ENCODE measurements at places on chromosomes 3 and 15. TPM values are rescaled to one million over a fixed set of nuclear protein-coding genes. Genes with fewer than 3 reads are reported as not detected.
A peak's percentile ranks its signal among the peaks of the same experiment; 100 is the strongest.

GRCh38 chr3:107209302-107209990, 167.8 kb upstream of the CCDC54 start:
- DNase-seq: no peak
- no peak overlapping the region for H3K27ac ChIP-seq
- H3K36me3 ChIP-seq: no peaks in the 10 kb centered on the region
- no peaks in the 10 kb centered on the region for H3K27me3 ChIP-seq

The TTC21A gene
- total RNA-seq: 5.6 TPM

- no peak for DNase-seq
- H3K36me3 ChIP-seq: no peaks in the 10 kb centered on the region
- no peak overlapping the region for H3K4me3 ChIP-seq
- no peaks in the 10 kb centered on the region for H3K4me1 ChIP-seq
Measured at GRCh38 chr3:26682406-26682805, 59.8 kb downstream of the LRRC3B start.

The MELTF gene
- 47.6 TPM for total RNA-seq

GRCh38 chr3:52306978-52307377, 9.1 kb upstream of the DNAH1 start:
- no peak overlapping the region for H3K27ac ChIP-seq
- H3K27me3 ChIP-seq: no peaks in the 10 kb centered on the region
- no peaks in the 10 kb centered on the region for H3K4me1 ChIP-seq
- no peak overlapping the region for H3K4me3 ChIP-seq

The TRIM42 gene
- not detected for total RNA-seq

- no peak for DNase-seq
- H3K4me3 ChIP-seq: no peak overlapping the region
- no peak overlapping the region for H3K27ac ChIP-seq
Measured at GRCh38 chr3:81425198-81425868, 336.1 kb downstream of the GBE1 start.

The C3orf85 gene
- not detected for total RNA-seq

- no peaks in the 10 kb centered on the region for H3K4me1 ChIP-seq
- no peaks in the 10 kb centered on the region for H3K27me3 ChIP-seq
- no peak overlapping the region for H3K27ac ChIP-seq
- H3K36me3 ChIP-seq: no peaks in the 10 kb centered on the region
- no peak overlapping the region for H3K4me3 ChIP-seq
Measured at GRCh38 chr3:5348229-5348902, 160.9 kb downstream of the EDEM1 start.

GRCh38 chr3:122727294-122727693, 46.7 kb downstream of the PARP14 start:
- no peaks in the 10 kb centered on the region for H3K27me3 ChIP-seq
- no peak overlapping the region for H3K27ac ChIP-seq
- no peaks in the 10 kb centered on the region for H3K36me3 ChIP-seq
- H3K4me3 ChIP-seq: no peak overlapping the region
- DNase-seq: no peak

GRCh38 chr15:55434989-55435825, 26.9 kb downstream of the PIERCE2 start:
- peak; percentile 42 for DNase-seq
- H3K27me3 ChIP-seq: no peaks in the 10 kb centered on the region
- H3K36me3 ChIP-seq: no peaks in the 10 kb centered on the region

DNA sequence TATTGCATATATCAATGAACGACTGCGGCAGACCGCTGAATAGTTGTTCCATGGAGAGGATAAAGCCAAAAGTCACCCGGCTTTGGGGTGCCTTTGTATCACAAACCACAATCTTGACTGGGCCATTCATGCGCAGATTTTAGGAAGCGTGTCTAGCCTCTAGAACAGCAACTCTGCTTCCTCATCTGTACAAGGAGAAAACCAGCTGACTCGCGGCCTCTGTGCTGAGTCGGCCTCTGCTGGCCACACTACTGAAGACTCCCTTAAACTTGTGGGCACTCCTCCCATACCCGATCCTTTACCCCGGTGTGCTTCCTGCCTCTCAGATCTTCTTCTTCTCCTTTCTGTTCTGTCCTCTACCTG, 872 bp downstream of the DLEC1 start:
- H3K4me3 ChIP-seq: no peak overlapping the region
- H3K27ac ChIP-seq: no peak overlapping the region
- no peaks in the 10 kb centered on the region for H3K4me1 ChIP-seq
- no peak for DNase-seq
- H3K27me3 ChIP-seq: no peaks in the 10 kb centered on the region

The HHATL gene
- total RNA-seq: 0.52 TPM

GRCh38 chr15:98853617-98854420, 153.8 kb downstream of the PGPEP1L start:
- H3K36me3 ChIP-seq: no peaks in the 10 kb centered on the region
- H3K4me1 ChIP-seq: peaks cover 25% of the 10 kb centered on the region
- peak overlapping the region; percentile 68 for H3K4me3 ChIP-seq
- H3K27ac ChIP-seq: peak overlapping the region; percentile 12
- no peaks in the 10 kb centered on the region for H3K27me3 ChIP-seq
- DNase-seq: no peak

DNA sequence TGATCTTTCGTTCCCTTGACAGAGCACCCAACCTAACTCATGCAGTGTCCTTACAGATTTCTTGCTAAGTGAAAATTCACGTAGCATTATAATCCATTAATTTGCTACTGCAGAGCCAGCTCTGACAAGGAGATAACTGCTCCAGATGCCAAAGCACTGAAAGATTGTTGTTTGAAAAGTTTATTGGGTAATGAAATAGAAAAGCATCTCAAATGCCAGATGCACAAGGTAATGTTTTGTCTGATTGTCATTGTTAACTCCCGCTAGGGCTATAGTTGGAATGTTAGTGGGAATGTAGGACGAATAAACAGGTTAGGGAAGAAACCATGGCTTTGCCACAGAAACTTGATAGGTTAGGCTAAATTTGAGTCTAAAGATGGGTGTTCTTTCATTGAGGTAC, 20.2 kb upstream of the SLC2A2 start:
- no peak overlapping the region for H3K27ac ChIP-seq
- H3K4me1 ChIP-seq: no peaks in the 10 kb centered on the region
- no peaks in the 10 kb centered on the region for H3K36me3 ChIP-seq
- no peak overlapping the region for H3K4me3 ChIP-seq

- no peaks in the 10 kb centered on the region for H3K4me1 ChIP-seq
- no peak overlapping the region for H3K4me3 ChIP-seq
- H3K36me3 ChIP-seq: no peaks in the 10 kb centered on the region
- H3K27ac ChIP-seq: no peak overlapping the region
Measured at GRCh38 chr3:114333180-114333922, 39.5 kb downstream of the TIGIT start.

- H3K27me3 ChIP-seq: no peaks in the 10 kb centered on the region
- H3K36me3 ChIP-seq: no peaks in the 10 kb centered on the region
- H3K4me3 ChIP-seq: no peak overlapping the region
- no peak overlapping the region for H3K27ac ChIP-seq
Measured at GRCh38 chr3:34724916-34725499, 914.3 kb upstream of the ARPP21 start.

- H3K27ac ChIP-seq: no peak overlapping the region
- no peaks in the 10 kb centered on the region for H3K27me3 ChIP-seq
- H3K4me1 ChIP-seq: peaks cover 7% of the 10 kb centered on the region
- no peak overlapping the region for H3K4me3 ChIP-seq
- H3K36me3 ChIP-seq: no peaks in the 10 kb centered on the region
Measured at GRCh38 chr3:133443649-133444422, 44.0 kb downstream of the BFSP2 start.

The GOLGA8G gene
- total RNA-seq: not detected

The BFSP2 gene
- not detected for total RNA-seq

DNA sequence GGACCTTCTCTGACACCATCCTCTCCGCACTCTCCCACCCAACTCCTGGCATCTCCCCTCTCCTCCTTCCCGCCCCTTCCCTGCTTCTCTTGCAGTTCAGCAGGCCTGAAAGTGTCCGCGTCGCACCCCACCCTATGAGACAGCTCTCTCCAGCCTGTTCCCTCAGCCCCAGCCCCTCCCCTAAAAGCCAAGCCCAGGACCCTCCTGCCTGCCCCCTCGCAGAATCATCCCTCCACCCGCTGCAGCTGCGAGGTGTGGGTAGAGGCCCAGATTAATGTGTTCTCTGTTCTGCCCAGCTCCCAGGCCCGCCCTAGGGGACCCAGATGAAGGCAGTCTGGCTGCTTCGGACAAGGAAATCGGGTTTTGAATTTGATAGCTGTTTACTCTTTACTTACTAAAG, 410 bp downstream of the PRR23E start:
- no peaks in the 10 kb centered on the region for H3K27me3 ChIP-seq
- H3K27ac ChIP-seq: no peak overlapping the region
- no peaks in the 10 kb centered on the region for H3K36me3 ChIP-seq
- no peak overlapping the region for H3K4me3 ChIP-seq
- no peaks in the 10 kb centered on the region for H3K4me1 ChIP-seq
- no peak for DNase-seq

The RARRES1 gene
- 0.20 TPM for total RNA-seq

The SST gene
- total RNA-seq: not detected

GRCh38 chr3:48411041-48411588, 18.8 kb downstream of the PLXNB1 start:
- no peaks in the 10 kb centered on the region for H3K4me1 ChIP-seq
- H3K27ac ChIP-seq: no peak overlapping the region
- H3K4me3 ChIP-seq: no peak overlapping the region
- H3K36me3 ChIP-seq: 0 out of 2 replicates have a peak, but pooled peaks cover 3% of the 10 kb centered on the region
- no peak for DNase-seq

The SCN5A gene
- total RNA-seq: 11.5 TPM

GRCh38 chr3:44782891-44783290, 21.3 kb downstream of the KIF15 start:
- no peaks in the 10 kb centered on the region for H3K4me1 ChIP-seq
- DNase-seq: no peak
- H3K36me3 ChIP-seq: peaks cover 15% of the 10 kb centered on the region
- H3K27ac ChIP-seq: no peak overlapping the region
- no peak overlapping the region for H3K4me3 ChIP-seq

DNA sequence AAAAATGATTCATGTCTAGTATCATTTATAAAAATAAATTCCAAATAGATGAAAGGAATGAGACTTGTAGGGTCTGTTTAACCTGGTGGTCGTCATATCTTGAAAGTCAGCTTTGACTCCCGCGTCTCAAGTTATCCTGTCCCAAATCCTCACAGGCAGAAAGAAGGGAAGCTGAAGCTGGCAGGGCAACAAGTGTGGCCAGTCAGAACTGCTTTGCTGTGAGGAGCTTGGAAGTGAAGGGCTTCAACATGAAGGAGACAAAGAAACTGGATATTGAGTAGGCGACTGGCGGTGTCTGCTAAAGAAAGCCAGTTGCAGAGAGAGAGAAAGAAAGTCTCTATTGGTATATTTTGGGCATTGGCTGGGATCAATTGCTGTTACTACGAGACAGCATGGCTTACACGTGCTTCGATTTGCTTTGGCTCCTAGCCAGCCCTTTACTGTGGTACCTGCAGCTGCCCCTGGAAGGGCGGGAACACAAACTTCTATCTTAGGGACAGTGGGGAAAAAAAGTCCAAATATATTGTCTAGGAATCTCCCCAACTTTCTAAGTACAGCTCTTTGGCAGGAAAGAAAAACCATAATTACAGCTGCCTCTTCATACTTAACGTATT, 107.2 kb downstream of the CHST2 start:
- no peaks in the 10 kb centered on the region for H3K36me3 ChIP-seq
- no peak overlapping the region for H3K4me3 ChIP-seq
- no peak overlapping the region for H3K27ac ChIP-seq
- DNase-seq: no peak

The CELSR3 gene
- 7.8 TPM for total RNA-seq

- no peak overlapping the region for H3K4me3 ChIP-seq
- no peaks in the 10 kb centered on the region for H3K27me3 ChIP-seq
- H3K27ac ChIP-seq: no peak overlapping the region
- no peaks in the 10 kb centered on the region for H3K4me1 ChIP-seq
Measured at GRCh38 chr3:176814285-176814684, 383.0 kb downstream of the TBL1XR1 start.

DNA sequence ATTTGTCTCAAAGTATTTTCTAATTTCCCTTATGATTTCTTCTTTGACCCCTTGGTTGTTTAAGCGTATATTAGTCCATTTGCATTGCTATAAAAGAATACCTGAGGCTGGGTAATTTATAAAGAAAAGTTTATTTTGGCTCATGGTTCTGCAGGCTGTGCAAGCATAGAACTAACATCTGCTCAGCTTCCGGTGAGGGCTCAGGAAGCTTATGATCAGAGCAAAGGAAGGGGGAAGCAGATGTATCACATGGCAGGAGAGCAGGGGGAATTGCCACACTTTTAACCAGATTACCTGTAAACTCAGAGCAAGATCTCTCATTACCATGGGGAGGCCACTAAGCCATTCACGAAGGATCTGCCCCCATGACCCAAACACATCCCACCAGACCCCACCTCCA, 148.2 kb downstream of the PDE8A start:
- H3K27ac ChIP-seq: no peak overlapping the region
- DNase-seq: no peak
- H3K27me3 ChIP-seq: no peaks in the 10 kb centered on the region
- peaks cover 4% of the 10 kb centered on the region for H3K36me3 ChIP-seq
- H3K4me3 ChIP-seq: no peak overlapping the region
- peaks cover 8% of the 10 kb centered on the region for H3K4me1 ChIP-seq

DNA sequence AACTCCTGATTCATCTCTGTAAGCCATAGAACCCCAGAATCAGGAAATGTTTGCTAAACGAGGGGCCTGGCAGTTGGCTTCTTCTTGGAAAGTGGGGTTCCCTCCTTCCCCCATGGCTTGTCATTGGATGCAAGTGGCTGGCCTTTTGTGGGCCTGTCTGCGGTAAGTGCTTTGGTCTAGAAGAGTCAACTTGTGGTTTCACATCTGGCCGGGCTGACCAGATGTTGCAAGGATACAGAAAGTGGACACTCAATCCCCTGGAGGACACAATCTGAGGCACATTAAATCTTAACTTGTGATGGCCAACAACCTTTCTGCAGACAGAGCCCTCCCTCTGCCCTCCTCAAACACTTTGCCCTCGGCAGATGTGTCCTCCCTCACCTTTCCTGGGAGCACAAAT, 1.1 kb downstream of the FAH start:
- DNase-seq: no peak
- no peaks in the 10 kb centered on the region for H3K27me3 ChIP-seq
- peaks cover 12% of the 10 kb centered on the region for H3K4me1 ChIP-seq
- H3K27ac ChIP-seq: no peak overlapping the region

DNA sequence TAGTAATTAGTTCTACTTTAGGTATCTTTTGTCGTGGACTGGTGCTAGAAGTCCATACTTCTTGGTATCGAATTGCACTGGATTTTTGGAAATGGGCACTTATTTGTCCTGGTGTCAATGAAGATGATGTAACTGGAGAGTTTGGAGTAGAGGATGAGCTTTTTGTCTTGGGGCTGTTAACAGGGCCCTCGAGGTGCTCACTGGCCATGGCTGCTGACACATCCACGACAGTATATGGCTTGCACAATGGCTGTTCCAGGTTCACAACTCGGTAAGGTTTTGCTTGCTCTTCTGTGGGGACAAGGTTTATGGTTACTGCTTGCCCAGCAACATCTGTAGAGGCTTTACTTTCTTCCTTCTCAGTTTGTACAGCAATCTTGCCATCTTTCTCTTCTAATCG, 109.4 kb upstream of the TSPAN3 start:
- H3K27ac ChIP-seq: no peak overlapping the region
- no peak overlapping the region for H3K4me3 ChIP-seq
- no peak for DNase-seq
- H3K36me3 ChIP-seq: no peaks in the 10 kb centered on the region
- no peaks in the 10 kb centered on the region for H3K4me1 ChIP-seq
- H3K27me3 ChIP-seq: no peaks in the 10 kb centered on the region

GRCh38 chr15:88225461-88225860, 31.1 kb downstream of the NTRK3 start:
- no peak overlapping the region for H3K27ac ChIP-seq
- no peaks in the 10 kb centered on the region for H3K4me1 ChIP-seq
- DNase-seq: no peak
- no peak overlapping the region for H3K4me3 ChIP-seq
- peaks cover 46% of the 10 kb centered on the region for H3K27me3 ChIP-seq
